Cardiac fibroblast (primary cell): ENCODE measurements at places on chromosomes 7 and 10.

- DNase-seq: peak; percentile 95
Measured at GRCh38 chr7:17680026-17680425, 260.3 kb downstream of the SNX13 start.

- DNase-seq: no peak
Measured at GRCh38 chr10:123648595-123648994, 17.6 kb upstream of the GPR26 start.

DNA sequence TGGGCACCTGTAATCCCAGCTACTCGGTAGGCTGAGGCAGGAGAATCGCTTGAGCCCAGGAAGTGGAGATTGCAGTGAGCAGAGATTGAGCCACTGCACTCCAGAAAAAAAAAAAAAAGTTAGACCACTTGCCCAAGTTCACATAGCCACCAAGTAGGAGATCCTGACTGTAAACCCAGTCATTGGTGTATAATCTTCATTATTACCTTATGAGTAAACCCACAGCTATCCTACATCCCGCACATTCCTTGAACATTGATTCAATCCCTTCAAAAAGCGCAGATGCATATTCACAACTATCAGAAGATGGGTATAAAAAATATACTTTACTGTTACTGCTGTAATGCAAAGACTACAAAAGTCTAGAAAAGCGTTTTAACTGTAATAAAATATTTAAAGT lies 512.9 kb downstream of the SUGCT start:
- peak; percentile 4 for DNase-seq

DNA sequence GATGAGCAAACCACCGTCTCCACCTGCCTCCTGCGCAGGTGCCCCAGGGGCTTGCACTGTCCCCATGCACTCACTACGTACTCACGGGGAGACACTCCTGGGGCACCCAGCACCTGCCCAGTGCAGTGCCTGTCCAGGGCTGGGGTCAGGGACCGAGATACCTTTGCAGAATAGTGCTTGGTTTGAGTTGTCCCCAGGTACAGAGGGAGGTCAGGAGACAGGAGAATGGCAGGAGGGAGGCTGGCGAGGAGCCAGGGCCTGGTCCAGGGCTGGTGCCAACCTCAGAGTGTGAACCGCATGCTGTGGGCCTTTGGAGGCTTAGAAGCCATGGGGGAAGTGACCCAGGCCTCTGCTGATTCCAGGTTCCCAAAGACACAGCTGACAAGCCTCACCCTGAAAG lies 110.1 kb upstream of the GPR26 start:
- no peak for DNase-seq

- no peak for DNase-seq
Measured at GRCh38 chr7:12839508-12840153, 152.2 kb downstream of the ARL4A start.

- DNase-seq: no peak
Measured at GRCh38 chr7:29858191-29858951, 52.1 kb downstream of the WIPF3 start.

- no peak for DNase-seq
Measured at GRCh38 chr10:86685416-86685815, 17.1 kb downstream of the LDB3 start.

- peak; percentile 12 for DNase-seq
Measured at GRCh38 chr10:73163096-73163495, 4.7 kb downstream of the ECD start.
